ENCODE measurements at places on chromosomes 5 and 9. TPM values are rescaled to one million over a fixed set of nuclear protein-coding genes. Genes with fewer than 3 reads are reported as not detected.

DNA sequence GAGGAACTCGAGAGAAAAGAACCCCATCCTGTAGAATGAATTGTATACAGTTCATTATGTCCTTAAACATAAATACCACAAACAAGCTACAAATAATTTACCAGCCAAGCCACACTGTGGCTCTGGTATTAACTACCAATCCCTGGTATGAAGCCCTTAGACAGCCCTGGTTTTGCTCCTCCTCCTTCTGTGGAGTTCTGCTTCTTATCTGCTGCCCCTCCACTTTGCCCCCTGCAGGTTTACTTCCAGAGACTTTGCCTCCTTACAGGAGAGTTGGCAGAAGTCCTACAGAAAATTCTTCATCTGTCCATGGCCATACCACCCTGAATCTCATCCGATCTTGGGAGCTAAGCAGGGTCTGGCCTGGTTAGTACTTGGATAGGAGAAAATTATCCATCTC lies 219.8 kb downstream of the ACTL7B start:
- no peak for DNase-seq

- no peak for DNase-seq
Observed at GRCh38 chr5:126115059-126115629, 308.1 kb upstream of the GRAMD2B start.

DNA sequence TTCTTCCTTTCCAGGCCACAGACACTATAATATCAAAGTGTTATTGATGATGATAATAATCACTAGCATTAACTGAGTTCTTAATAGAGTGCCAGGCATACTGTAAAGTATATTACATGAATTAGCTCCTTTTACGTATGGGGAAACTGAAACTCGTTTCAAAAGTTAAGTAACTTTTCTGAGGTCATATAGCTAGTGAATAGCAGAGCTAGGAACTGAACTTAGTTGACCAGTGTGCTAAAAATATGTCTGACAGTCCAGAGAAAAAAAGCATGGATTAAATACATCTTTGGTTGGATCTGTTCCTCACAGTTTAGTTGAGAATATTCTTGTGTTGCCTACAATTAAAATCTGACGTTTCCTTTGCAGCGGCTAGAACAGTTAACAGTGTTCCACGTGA lies 18.4 kb upstream of the CATSPER3 start:
- DNase-seq: no peak

DNA sequence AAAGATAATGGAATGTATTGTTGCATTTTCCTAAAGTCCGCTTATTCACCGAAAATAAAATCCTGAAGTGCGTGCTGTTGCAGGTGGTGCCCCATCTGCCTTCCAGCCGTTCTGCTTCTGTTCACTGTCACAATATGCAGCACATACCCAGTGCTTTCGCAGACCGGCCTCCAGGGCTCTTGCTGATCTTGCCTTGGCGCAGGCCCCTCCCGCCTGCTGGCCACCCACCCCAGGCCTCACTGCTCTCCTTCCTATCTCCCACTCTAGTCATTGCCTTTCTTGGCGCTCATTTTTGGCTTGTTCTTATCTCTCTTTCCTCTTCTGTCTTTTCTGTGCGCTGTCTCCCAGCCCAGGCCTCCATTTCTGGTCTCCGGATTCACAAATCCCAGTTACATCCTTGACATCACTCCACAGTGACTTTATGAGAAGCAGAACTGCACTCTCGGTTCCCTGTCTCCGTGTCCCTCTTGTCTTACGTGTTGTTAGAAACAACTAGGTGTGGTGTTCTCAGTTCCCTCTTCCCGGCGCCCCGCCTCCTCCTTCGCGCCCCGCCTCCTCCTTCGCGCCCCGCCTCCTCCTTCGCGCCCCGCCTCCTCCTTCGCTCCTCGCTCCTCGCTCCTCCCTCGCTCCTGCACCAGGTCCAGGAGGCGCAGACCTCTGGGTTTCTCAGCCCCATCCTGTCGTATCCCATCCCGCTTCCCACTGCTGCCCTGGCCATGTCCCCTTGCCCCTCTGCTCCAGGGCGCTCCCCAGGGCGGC lies 201.7 kb upstream of the OTULINL start:
- no peak for DNase-seq

Gene HAPLN1
- total RNA-seq: not detected

All from suprapubic skin (tissue), 4 donors.